ENCODE measurements at places on chromosomes 7 and 10.

GRCh38 chr10:91049296-91049987 is 128.6 kb upstream of the ANKRD1 start:
- no peak for DNase-seq

DNA sequence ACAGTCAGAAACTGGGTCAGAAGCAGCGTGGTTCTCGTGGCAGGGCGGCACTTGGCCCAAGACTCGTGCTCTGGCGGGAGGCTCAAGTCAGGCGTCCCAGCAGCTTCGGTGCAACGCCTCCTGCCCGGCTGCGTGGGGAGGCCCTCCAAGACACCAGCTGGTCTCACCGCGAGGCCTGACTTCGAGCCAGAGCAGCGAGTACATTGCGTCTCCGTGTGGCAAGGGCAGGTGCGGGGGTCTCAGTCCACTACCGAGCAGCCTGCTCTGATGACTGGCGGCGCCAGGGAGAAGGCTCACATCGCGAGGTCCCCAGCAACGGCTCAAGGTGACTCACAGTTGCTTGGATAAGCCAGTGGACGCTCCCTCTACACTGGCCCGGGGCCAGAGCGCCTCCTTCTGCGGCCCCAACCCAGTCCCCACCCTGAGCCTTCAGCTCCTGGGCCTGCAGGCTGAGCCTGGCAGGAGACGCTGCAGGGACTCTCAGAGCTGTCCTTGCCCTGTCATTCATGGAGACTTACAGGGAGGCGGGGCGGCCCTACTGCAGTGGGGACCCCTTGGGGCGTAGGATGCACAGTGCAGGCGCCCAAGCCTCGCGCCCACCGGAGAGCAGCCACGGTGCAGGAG is 41.9 kb upstream of the PRKAR1B start:
- DNase-seq = peak; percentile 50

DNA sequence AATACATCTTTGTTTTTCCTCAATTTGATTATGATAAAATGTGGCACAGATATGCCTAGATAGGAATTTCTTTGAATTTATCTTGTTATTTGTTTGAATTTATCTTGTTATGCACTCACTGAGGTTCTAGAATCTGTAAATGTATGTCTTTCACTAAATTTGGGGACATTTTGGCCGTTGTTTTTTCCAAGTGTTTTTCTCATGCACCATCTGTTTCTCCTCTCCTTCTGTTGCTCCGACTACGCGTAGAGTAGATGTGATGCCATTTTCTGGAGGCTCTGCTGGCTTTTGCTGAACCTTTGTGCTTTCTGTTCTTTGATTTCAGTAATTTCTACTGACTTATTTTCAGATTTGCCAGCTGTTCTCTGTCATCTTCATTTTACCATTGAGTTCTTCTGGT is 101.9 kb downstream of the INPP5A start:
- DNase-seq = no peak

DNA sequence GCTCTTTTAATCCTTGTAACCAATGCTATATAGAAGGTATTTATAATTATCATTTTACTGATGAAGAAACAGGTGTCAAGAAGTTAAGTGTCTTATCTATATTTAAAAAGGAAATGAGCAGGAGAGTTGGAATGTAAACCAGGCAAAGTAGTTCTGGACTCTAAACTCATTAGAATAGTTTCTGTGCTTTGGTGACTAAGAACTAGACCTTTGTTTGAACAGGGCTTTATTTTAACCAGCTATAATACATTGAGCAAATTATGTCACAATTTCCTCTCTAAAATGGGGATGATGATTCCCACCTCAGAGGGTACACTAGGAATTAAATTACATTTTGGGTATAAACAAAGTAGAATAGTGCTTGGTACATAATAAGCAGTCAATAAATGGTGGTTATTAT is 236.0 kb downstream of the MAGI2 start:
- no peak for DNase-seq

- no peak for DNase-seq
Observed at GRCh38 chr10:80324086-80324485, 32.5 kb downstream of the DYDC1 start.

- no peak for DNase-seq
Observed at GRCh38 chr7:100867040-100867775, at the start of gene TRIP6. Gene TRIP6 (plus strand): TSS chr7:100867387. CDS start chr7:100867498, 111 bp downstream.

DNA sequence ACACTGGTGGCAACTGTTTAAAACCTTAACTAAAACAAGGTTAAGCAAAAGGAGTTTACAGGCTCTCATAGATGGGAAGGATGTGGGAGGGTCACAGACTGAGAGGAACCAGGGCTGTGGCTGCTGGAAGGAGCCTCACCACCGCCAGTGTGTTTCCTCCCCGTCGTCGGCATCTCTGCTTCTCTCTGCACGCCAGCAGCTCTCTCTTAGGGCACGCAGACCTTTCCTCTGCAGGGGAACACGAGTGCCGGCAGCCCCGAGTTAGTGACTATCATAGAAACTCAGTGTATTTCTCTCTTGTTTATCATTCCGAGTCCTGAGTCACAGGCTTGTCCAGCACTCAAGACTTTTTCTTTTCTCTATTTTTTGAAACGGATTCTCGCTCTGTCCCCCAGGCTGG is 8.1 kb upstream of the SH2D4B start:
- no peak for DNase-seq
